Stimulated activated CD4-positive, alpha-beta T cell treated with anti-CD3 and anti-CD28 coated beads, TNF-alpha, amount 100 ng/mL, for 48 hours (primary cell): ENCODE measurements at places on chromosomes 2 and 18.
A peak's percentile ranks its signal among the peaks of the same experiment; 100 is the strongest.

DNA sequence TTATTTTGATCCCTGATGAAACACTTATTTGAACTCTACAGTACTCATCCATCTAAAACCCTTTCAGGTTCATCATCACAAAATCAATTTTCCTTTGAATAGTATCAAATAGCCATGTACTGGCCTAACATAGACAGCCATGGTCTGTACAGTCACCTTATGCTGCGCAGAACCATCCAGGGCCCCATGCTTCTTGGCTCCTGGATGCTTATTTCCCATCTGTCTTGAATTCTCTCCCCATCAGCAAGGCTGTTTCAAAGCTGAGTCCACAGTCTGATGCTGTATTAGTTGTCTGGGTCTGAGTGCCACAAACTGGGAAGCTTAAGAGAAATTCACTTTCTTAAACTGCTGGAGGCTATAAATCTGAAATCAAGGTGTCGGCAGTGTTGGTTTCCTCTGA, 290.2 kb downstream of the OSR1 start:
- no peak for DNase-seq

- DNase-seq = no peak
Measured at GRCh38 chr18:34661464-34662087, 48.5 kb upstream of the DTNA start.

GRCh38 chr2:88016960-88017779, 823 bp upstream of the RNU2-63P start:
- no peak for DNase-seq

GRCh38 chr18:6009756-6010155, 114.4 kb upstream of the TMEM200C start:
- DNase-seq = no peak

DNA sequence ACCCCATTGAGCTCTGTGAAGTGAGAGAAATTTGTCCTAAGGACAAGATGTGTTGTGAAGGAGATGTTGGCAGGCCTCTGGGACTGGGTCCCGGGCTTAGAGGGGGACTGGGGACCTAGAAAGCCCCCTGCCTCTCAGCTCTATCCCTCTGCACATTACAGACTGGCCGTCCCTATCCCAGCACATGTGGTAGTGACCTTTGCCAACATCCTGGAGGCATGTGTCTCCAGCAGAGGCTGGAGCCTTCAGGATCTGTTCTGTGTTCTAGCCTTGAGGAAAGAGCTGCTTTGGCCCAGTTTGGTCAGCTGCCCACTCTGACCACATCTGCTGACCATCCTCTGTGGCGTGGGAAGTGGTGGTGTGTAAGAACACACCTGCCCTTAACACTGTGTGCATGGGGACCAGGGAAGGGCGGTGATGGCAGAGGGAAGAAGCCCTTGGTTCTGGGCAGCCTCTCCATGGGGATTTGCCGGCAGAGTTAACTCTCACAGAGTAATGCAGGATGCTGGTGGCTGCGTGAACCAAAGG, 33.4 kb downstream of the NCK2 start:
- no peak for DNase-seq

GRCh38 chr2:234425639-234426603, 71.0 kb downstream of the ARL4C start:
- DNase-seq = peak; percentile 30

DNA sequence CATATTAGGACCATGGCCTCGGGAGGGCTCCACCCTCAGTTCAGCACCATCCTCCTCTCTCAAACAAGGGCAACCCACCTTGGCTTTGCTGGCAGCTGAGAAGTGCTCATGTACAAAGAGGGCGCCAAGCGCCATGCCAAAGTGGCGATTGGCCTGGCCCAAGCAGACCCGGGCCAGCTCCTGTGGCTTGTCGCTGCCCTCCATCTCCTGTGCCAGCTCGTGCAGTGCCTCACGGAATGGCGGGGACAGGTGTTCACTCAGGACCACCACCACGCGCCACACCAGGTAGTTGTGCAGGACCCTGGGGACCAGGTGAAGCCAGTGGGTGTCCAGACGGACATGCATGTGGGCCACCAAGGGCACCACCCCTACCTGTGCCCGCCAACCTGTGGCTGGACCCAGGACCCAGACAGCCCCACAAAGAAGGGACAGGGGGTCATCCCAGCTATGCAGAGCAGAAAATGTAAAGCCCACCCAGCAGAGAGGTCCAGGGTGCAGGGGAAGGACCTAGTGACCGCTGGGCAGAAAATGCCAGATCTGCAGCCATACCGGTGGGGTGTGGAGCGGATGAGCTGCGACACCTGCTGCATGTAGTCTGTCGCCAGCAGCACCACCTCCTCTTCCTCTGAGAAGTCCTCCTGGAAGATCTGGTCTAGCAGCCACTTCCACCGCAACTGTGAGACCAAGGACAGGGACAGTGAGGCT, 3.6 kb downstream of the ECEL1 start:
- DNase-seq = no peak
